NCI-H526 treated with DMSO at 0.1 percent for 48 hours (cell line): ENCODE measurements at places on chromosomes 12 and 14.

GRCh38 chr14:68981539-68981976 is 2.5 kb upstream of the ACTN1 start:
- DNase-seq = no peak

DNA sequence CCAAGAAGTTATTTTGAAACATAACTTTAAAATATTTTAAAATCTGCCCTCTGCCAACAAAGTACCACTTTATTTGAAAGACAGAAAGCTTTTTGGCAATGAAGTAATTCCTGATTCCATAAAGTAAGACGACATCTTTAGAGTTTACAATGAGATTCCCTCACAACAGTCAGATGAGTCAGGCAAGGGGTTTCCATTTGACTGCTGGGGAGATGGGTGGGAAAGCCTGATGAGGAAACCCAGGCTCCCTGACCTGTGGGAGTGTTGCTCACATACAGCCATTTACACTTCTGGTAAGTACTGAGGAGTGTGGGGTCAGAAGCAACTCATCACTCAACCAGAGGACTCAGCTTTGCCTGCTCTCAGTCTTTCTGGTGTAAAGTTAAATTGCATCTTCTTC is 10.2 kb downstream of the KITLG start:
- no peak for DNase-seq

GRCh38 chr12:104769144-104769561 is 188.9 kb downstream of the SLC41A2 start:
- DNase-seq = no peak

- no peak for DNase-seq
Observed at GRCh38 chr14:20490563-20490962, 14.8 kb upstream of the RNASE10 start.

DNA sequence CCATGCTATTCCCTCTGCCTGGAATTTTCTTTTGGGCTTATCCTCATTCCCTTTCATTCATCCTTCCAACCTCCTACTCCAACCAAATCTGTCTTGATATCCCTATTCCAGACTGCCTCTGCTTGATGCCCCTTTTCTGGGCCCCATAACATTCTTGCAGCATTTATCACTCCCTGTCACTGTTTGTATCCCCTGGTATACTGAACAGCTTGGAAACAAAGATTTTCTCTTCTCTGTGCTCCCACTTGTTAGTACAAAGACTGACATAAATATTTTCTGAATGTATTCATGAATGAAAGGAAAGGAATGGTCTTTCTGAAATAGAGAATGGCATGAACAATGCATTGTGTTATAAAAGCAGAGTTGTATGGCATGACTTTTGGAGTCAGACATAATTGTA is 7.5 kb downstream of the IRAK4 start:
- no peak for DNase-seq

DNA sequence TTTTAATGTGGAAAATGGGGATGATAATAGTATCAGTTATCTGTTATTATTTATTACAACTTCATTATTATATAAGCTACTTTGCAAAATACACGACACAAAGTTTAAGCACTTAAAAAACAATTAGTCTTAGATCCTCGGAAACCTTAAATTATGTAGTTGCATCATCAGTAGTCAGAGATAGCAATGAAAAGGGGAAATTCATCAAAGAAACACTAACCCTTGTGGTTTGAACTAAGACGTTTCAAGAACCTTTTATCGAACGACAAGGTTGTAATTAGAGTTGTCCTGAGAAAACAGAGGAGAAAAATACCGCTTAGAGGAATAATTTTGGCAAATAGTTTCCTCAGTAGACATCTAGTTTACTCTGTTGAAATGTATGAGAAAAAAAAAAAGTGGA is 198.5 kb downstream of the PTPRO start:
- DNase-seq = no peak

GRCh38 chr12:94039914-94040313 is 108.5 kb upstream of the PLXNC1 start:
- no peak for DNase-seq

- DNase-seq = no peak
Observed at GRCh38 chr12:80219345-80219744, 120.0 kb downstream of the OTOGL start.

DNA sequence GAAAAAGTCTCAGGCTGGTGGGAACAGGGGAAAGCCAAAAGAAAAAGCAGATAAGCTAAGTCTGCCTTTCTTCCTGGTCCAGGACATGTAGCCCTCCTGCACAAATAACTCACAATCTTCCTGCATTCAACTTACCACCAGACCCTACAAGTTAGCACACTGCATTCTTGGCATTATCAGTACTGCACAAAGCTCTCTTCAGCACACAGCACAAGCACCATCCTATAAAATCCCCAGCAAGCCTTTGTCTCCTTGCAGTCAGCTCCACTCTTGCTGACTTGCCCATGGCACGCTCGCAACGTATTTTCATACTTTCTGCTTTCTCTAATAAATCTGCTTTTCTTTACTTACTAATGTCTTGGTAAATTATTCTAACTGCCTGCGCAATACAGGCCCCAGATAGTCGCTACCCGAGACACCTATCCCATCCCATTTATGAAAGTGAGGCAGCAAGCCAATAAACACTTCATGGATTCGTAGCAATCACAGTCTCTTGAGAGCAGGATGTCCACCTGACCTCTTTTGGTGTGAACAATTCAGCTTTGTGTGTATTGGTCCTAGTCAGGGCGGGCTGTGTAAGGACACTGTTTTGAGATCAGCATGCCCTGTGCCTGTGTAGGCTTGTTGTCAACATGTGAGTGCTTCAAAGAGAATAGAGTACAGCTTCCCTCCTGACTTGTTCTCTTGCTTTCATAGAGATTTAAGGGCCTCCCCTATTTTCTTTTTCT is 49.0 kb downstream of the TMEM117 start:
- DNase-seq = no peak
